CD4-positive, CD25-positive, alpha-beta regulatory T cell (primary cell): ENCODE measurements at places on chromosomes 5 and 9.

- H3K36me3 ChIP-seq = no peaks in the 10 kb centered on the region
- no peaks in the 10 kb centered on the region for H3K4me1 ChIP-seq
- H3K4me3 ChIP-seq = no peak overlapping the region
- H3K27me3 ChIP-seq = no peaks in the 10 kb centered on the region
Observed at GRCh38 chr9:84807431-84807830, 137.9 kb downstream of the NTRK2 start.

- H3K4me3 ChIP-seq = no peak overlapping the region
- H3K27me3 ChIP-seq = no peaks in the 10 kb centered on the region
- no peaks in the 10 kb centered on the region for H3K4me1 ChIP-seq
Observed at GRCh38 chr5:157470631-157471030, 10.6 kb downstream of the NIPAL4 start.

GRCh38 chr5:107542831-107543231, 127.9 kb downstream of the EFNA5 start:
- H3K4me3 ChIP-seq = no peak overlapping the region
- H3K27me3 ChIP-seq = no peaks in the 10 kb centered on the region
- DNase-seq = no peak
- no peaks in the 10 kb centered on the region for H3K4me1 ChIP-seq
- no peaks in the 10 kb centered on the region for H3K36me3 ChIP-seq

GRCh38 chr5:44997506-44997905, 188.8 kb downstream of the MRPS30 start:
- no peak overlapping the region for H3K4me3 ChIP-seq
- H3K27ac ChIP-seq = no peak overlapping the region
- no peaks in the 10 kb centered on the region for H3K4me1 ChIP-seq
- no peaks in the 10 kb centered on the region for H3K27me3 ChIP-seq
- H3K36me3 ChIP-seq = no peaks in the 10 kb centered on the region

GRCh38 chr5:85893996-85894395, 723.7 kb upstream of the COX7C start:
- no peaks in the 10 kb centered on the region for H3K4me1 ChIP-seq
- H3K27me3 ChIP-seq = no peaks in the 10 kb centered on the region
- no peaks in the 10 kb centered on the region for H3K36me3 ChIP-seq
- H3K4me3 ChIP-seq = no peak overlapping the region
- DNase-seq = no peak

DNA sequence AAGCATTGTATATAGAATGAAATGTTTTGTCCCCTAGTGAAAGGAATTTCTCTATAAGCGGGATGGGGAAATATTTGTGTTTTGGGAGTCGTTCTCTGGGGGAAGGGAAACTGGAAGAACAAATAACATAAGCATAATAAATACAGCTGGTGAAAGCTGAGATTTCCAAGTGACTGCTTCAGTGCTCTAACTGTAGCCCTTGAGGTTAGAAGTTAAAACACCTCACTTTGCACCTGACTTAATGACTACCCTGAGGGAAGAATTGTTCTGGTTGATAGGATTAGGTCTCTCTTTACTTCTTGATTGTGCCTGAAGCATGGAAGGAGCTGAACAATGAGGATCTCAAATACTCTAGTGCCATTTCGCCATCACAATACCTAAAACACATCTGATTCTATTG, 307.4 kb downstream of the MAN2A1 start:
- H3K4me1 ChIP-seq = no peaks in the 10 kb centered on the region
- DNase-seq = no peak
- H3K4me3 ChIP-seq = no peak overlapping the region
- no peak overlapping the region for H3K27ac ChIP-seq
- no peaks in the 10 kb centered on the region for H3K36me3 ChIP-seq
- no peaks in the 10 kb centered on the region for H3K27me3 ChIP-seq

DNA sequence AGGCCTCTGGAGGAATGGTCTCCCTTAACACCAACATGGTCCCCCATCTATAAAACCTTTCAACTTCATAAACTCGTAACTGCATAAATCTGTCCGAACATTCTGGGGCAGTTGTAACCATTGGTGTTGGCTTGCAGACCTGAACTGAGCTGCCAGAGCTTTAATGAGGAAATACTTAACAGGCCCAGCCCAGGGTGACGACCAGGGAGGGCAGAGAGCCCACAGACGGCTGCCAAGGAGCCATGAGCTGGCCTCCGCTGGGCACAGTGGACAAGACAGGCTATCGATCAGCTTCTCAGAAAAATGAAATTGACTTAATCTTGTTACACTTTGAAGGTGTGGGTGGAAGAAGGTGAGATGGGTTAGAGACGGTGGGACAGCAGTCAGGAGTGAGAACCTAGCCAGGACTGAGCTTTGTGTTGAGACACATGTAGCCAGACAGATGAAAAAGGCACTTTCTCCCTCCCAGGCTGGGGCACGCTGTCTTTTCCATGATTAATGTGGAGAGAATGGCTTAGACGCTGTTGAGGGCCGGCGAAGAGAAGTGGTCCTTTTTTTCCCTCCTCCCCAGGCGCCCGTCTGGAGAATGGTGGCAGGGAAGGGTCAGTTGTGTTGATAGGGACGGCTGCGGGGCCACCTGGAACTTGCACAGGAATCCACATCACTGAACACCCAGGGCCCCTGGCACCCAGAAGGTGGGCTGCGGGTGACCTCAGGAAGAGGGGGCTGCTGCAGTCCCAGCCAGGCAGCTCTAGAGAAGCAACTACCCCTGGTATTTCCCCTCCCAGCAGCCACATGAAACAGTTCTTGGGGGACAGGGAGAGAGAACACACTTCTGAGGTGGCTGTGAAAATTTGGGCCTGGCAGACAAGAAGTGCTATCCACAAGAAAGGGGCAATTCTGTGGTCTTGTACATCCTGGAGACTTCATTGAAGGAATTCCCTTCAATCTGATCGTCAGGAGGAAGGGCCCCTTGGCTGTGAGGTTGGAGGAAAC, 27.3 kb upstream of the TCOF1 start:
- DNase-seq = no peak
- H3K27me3 ChIP-seq = no peaks in the 10 kb centered on the region
- no peaks in the 10 kb centered on the region for H3K4me1 ChIP-seq
- H3K4me3 ChIP-seq = no peak overlapping the region
- H3K27ac ChIP-seq = no peak overlapping the region
- no peaks in the 10 kb centered on the region for H3K36me3 ChIP-seq

GRCh38 chr5:35488791-35489190, 128.9 kb upstream of the SPEF2 start:
- no peak overlapping the region for H3K27ac ChIP-seq
- H3K4me1 ChIP-seq = no peaks in the 10 kb centered on the region
- DNase-seq = no peak
- no peaks in the 10 kb centered on the region for H3K27me3 ChIP-seq

DNA sequence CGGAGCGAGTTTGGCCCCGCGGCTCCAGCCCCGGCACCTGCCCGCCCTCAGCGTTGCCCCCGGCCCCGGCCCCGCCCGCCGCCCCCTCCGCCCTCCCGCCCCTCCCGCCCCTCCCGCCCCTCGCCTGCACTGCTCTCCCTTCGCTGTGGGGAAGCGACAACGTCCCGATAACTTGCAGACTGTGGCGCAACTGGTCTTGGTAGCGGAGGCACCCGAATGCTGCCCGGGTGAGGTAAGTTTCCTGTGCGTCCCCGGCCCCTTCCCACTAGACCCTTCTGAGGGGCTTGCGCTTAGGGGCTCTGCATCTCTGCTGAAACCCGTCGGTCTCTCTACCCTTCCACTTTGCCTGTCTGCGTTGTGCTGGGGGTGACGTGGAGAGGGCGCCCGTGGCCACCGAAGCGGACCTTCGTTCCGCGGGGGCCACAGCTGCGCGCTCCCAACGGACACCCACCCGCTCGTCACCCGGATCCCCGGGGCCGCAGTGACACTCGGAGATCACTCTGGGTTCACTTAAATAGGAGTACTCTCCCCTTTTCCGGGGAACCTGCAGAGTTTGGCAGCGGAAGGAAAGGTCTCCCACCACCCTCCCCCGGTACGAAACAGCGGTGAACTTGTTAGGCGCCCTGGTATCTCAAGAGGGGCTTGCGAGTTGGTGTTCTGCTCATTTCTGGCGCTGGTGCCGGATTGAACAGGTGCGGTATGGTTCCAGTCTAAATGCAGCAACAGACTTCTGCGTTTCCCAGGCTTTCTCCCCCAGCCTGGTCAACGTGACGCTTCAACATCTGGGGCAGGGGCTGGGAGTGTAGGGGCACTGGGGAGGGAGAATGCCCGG, 707 bp downstream of the PIP5K1B start:
- no peak overlapping the region for H3K27ac ChIP-seq
- H3K27me3 ChIP-seq = peaks cover 47% of the 10 kb centered on the region
- no peak for DNase-seq
- peaks cover 11% of the 10 kb centered on the region for H3K4me1 ChIP-seq
- H3K36me3 ChIP-seq = no peaks in the 10 kb centered on the region

DNA sequence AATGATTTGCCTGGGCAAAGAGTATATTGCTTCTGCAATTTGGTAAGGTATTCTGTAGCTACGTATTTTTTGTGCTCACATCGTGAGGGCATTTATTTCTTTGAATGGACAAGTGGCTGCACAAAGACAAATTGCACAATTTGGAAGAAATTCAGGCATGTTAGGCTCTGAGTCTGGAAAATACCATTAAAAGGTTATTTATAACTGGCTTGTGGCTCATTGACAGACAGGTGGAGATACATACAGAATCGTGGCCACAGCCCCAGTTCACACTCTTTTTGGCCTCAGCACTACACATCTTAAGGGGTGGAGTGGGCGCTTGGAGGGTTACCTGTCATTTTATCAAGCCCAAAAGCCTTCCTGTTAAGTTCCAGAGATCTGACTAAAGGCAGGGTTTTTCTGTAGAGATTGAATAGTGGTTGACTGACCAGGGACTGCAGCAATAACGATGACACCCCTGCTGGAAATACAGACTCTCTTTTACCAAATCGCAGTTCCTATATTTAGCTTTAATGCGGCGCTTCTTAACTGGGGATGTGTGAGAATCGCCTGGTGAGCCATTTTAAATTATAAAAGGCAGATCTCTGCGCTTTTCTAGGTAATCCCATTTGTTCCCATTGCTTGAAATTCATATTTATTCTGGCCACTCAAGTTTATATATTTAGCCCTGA, 14.7 kb downstream of the MAN2A1 start:
- no peak overlapping the region for H3K4me3 ChIP-seq
- H3K27me3 ChIP-seq = no peaks in the 10 kb centered on the region
- peaks cover 6% of the 10 kb centered on the region for H3K4me1 ChIP-seq
- H3K36me3 ChIP-seq = peaks cover 5% of the 10 kb centered on the region
- DNase-seq = no peak

DNA sequence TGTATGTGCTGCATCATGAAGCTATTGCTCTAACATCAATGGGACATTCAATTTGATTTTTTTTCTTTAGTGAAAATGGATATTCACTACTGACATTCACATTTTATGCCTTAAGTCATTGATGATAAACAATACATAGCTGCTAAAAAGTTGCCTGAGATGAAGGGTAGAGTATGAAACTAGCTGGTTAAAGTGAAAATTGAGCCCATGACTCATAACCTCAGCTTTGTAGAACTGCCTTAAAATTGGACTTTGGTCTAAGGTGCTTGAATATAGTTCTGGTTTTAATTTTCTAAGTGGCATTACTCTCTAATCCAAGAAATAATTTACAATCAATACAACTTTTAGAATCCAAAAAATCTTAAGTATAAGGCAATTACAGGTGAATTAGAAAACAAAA, 740.4 kb upstream of the RIOK2 start:
- H3K4me1 ChIP-seq = no peaks in the 10 kb centered on the region
- no peak overlapping the region for H3K27ac ChIP-seq
- H3K36me3 ChIP-seq = no peaks in the 10 kb centered on the region
- no peaks in the 10 kb centered on the region for H3K27me3 ChIP-seq

GRCh38 chr5:81180780-81181460, 52.2 kb upstream of the CKMT2 start:
- no peaks in the 10 kb centered on the region for H3K4me1 ChIP-seq
- DNase-seq = no peak
- H3K36me3 ChIP-seq = peaks cover 2% of the 10 kb centered on the region

GRCh38 chr5:133667217-133667616, 54.9 kb upstream of the FSTL4 start:
- DNase-seq = no peak
- no peaks in the 10 kb centered on the region for H3K36me3 ChIP-seq
- H3K27me3 ChIP-seq = no peaks in the 10 kb centered on the region
- H3K4me3 ChIP-seq = no peak overlapping the region
- no peaks in the 10 kb centered on the region for H3K4me1 ChIP-seq
- H3K27ac ChIP-seq = no peak overlapping the region

- no peak overlapping the region for H3K4me3 ChIP-seq
- no peaks in the 10 kb centered on the region for H3K27me3 ChIP-seq
- H3K27ac ChIP-seq = no peak overlapping the region
- peaks cover 52% of the 10 kb centered on the region for H3K4me1 ChIP-seq
Observed at GRCh38 chr9:35942286-35942685, 15.7 kb downstream of the OR2S2 start.

DNA sequence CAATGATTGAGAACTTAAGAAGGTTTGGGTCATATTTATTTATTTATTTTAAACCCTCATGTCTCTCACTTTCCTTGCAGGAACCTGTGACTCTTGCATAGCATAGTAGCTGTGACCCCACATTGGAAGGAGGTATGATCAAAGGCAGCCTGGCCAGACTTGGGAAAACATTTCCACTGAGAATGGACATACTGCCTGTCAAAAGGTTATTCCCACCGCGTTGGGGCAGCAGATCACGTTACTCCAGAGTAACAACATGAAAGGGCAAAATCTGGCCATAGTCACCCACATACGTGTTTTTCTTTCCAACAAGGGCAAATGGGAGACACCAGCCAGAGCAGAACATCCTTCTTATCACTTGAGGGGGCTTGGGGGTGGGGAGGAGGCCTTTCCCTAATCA, 95.7 kb downstream of the ARL15 start:
- no peaks in the 10 kb centered on the region for H3K27me3 ChIP-seq
- H3K36me3 ChIP-seq = no peaks in the 10 kb centered on the region
- no peak overlapping the region for H3K4me3 ChIP-seq
- no peak overlapping the region for H3K27ac ChIP-seq

GRCh38 chr5:35484241-35484640, 133.4 kb upstream of the SPEF2 start:
- H3K27ac ChIP-seq = no peak overlapping the region
- no peaks in the 10 kb centered on the region for H3K36me3 ChIP-seq
- no peaks in the 10 kb centered on the region for H3K27me3 ChIP-seq
